ENCODE measurements at places on chromosomes 7 and 10. TPM values are rescaled to one million over a fixed set of nuclear protein-coding genes. Genes with fewer than 3 reads are reported as not detected.
A peak's percentile ranks its signal among the peaks of the same experiment; 100 is the strongest.

The PTPRZ1 gene
- not detected for total RNA-seq

The NXPH1 gene
- total RNA-seq: not detected

The MACC1 gene
- 0.19 TPM for total RNA-seq

The SP8 gene
- total RNA-seq: not detected

The INHBA gene
- not detected for total RNA-seq

- no peaks in the 10 kb centered on the region for H3K27me3 ChIP-seq
- H3K36me3 ChIP-seq: no peaks in the 10 kb centered on the region
These were observed 140.4 kb upstream of the NAMPT start for GRCh38 chr7:106425017-106425719.

DNA sequence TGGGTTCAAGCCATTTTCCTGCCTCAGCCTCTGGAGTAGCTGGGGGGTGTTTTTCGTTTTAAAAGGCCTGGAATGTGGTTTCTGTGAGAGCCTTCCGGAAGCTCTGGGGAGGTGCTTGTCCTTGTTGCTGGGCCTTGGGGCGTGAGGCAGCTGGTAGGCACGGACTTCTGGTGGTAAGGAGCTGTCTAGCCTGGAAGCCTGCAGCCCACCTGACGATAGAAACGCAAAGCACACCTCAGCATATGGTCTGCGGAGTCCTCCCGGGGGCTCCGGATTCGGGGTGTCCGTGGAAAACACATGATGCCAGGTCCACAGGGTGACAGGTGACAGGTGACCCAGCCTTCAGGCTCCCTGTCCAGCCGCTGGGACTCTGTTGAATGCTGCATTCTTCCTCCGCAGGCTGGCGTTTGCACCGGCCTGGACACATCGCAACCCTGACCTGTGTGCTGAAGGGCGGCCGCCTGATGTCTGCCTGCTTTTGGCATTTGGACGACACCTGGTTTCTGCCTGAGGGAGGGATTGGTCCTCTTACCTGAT, 37.3 kb downstream of the INPP5A start:
- H3K4me3 ChIP-seq: no peak overlapping the region
- peaks cover 10% of the 10 kb centered on the region for H3K4me1 ChIP-seq
- DNase-seq: no peak
- H3K27me3 ChIP-seq: no peaks in the 10 kb centered on the region
- H3K27ac ChIP-seq: no peak overlapping the region
- no peaks in the 10 kb centered on the region for H3K36me3 ChIP-seq

GRCh38 chr10:3873728-3874461, 88.9 kb upstream of the KLF6 start:
- H3K27me3 ChIP-seq: no peaks in the 10 kb centered on the region
- no peaks in the 10 kb centered on the region for H3K36me3 ChIP-seq
- no peak overlapping the region for H3K4me3 ChIP-seq
- peak; percentile 8 for DNase-seq

DNA sequence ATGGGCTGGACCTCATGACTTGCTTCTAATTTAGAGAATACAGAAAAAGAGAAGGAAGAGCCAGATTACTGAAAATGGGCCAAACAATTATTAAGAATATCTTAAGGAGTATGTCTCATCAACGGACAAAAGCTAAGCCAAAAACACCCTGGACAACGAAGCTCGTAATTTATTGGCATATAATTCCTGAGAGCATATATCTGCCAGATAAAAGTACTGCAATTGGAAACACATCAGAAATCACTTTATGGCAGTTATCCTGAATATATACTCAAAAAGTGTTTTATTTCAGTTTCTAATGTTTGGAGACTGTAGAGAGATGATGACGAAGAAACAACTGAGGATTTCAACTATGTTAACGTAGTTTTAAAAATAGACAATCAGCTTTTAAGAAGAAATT, 211.8 kb downstream of the CSTF2T start:
- no peak overlapping the region for H3K27ac ChIP-seq
- no peak for DNase-seq
- no peaks in the 10 kb centered on the region for H3K4me1 ChIP-seq
- no peaks in the 10 kb centered on the region for H3K36me3 ChIP-seq
- no peak overlapping the region for H3K4me3 ChIP-seq

DNA sequence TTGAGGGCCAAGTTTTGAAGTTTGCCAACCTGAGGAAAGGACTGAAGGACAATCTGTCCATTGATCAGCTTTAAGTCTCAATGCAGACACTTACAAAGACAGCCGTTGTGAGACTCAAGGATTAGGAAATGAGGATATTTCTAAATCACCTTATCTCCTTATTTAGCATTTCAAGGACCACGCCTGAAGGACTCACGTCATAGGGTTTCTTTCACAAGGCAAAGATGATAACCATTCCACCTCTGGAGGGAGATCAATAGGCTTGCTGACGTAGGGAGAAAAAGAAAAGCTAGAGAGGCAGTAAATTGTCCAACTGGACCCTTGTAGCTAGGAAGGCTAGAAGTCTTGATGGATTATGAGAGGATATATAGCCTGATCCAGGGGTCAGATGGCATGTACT, 3.3 kb upstream of the ASB4 start:
- H3K27me3 ChIP-seq: no peaks in the 10 kb centered on the region
- H3K36me3 ChIP-seq: no peaks in the 10 kb centered on the region
- DNase-seq: no peak
- H3K4me1 ChIP-seq: no peaks in the 10 kb centered on the region
- H3K4me3 ChIP-seq: no peak overlapping the region

- no peak overlapping the region for H3K27ac ChIP-seq
- H3K36me3 ChIP-seq: no peaks in the 10 kb centered on the region
- H3K4me3 ChIP-seq: no peak overlapping the region
- no peaks in the 10 kb centered on the region for H3K27me3 ChIP-seq
- no peak for DNase-seq
These were observed 54.5 kb downstream of the NRP1 start for GRCh38 chr10:33279811-33280602.

DNA sequence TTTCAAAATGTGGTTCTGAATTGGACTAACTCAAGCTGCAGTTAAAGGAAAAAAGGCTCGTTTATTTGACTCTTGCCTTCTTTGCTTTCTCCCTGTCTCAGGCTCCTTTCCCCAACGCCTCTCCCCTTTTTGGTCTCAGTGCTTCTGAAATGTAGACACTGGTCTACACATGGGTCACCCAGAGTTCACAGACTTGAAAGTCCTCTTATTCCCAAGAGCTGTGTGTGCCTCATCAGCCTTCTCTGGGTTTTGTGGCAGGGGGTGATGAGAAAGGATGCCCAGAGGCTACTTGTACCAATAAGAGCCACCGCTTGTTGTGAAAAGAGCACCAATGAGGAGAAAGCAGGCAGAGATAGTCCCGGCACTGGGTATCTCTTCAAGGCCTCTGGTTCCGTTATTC, 125.7 kb downstream of the BICC1 start:
- no peaks in the 10 kb centered on the region for H3K27me3 ChIP-seq
- H3K27ac ChIP-seq: no peak overlapping the region
- no peaks in the 10 kb centered on the region for H3K4me1 ChIP-seq
- H3K36me3 ChIP-seq: no peaks in the 10 kb centered on the region
- DNase-seq: no peak
- no peak overlapping the region for H3K4me3 ChIP-seq

GRCh38 chr10:184911-185310, 49.7 kb downstream of the ZMYND11 start:
- no peak for DNase-seq
- no peak overlapping the region for H3K4me3 ChIP-seq
- no peaks in the 10 kb centered on the region for H3K4me1 ChIP-seq
- no peaks in the 10 kb centered on the region for H3K36me3 ChIP-seq
- H3K27me3 ChIP-seq: no peaks in the 10 kb centered on the region

DNA sequence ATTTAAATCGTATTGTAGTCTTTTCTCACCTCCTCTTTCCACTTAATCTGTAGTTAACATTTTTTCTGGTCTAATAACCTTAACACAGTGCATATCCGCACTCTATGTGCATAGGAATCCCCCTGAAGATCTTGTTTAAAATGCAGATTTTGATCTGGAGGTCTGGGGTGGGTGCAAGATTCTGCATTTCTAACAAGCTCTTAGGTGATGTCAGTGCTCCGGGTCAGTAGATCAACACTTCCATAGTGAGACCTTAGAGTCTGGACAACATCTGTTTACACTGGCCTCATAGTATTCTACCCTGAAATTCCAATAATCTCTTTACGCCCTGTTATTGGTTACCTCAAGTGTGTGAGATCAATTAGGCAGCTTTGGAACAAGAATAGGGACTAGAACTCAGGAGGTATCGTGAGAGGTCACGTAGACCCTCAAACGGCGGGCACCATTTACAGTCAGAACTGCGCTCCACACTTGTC, 434 bp upstream of the PLEKHA8 start:
- no peak for DNase-seq
- H3K27me3 ChIP-seq: no peaks in the 10 kb centered on the region
- peak overlapping the region; percentile 69 for H3K27ac ChIP-seq
- H3K36me3 ChIP-seq: no peaks in the 10 kb centered on the region
- peaks cover 20% of the 10 kb centered on the region for H3K4me1 ChIP-seq
- peak overlapping the region; percentile 79 for H3K4me3 ChIP-seq

GRCh38 chr7:101457001-101457750, 94.5 kb downstream of the COL26A1 start:
- no peak overlapping the region for H3K27ac ChIP-seq
- H3K27me3 ChIP-seq: no peaks in the 10 kb centered on the region
- H3K4me3 ChIP-seq: no peak overlapping the region
- no peaks in the 10 kb centered on the region for H3K4me1 ChIP-seq

DNA sequence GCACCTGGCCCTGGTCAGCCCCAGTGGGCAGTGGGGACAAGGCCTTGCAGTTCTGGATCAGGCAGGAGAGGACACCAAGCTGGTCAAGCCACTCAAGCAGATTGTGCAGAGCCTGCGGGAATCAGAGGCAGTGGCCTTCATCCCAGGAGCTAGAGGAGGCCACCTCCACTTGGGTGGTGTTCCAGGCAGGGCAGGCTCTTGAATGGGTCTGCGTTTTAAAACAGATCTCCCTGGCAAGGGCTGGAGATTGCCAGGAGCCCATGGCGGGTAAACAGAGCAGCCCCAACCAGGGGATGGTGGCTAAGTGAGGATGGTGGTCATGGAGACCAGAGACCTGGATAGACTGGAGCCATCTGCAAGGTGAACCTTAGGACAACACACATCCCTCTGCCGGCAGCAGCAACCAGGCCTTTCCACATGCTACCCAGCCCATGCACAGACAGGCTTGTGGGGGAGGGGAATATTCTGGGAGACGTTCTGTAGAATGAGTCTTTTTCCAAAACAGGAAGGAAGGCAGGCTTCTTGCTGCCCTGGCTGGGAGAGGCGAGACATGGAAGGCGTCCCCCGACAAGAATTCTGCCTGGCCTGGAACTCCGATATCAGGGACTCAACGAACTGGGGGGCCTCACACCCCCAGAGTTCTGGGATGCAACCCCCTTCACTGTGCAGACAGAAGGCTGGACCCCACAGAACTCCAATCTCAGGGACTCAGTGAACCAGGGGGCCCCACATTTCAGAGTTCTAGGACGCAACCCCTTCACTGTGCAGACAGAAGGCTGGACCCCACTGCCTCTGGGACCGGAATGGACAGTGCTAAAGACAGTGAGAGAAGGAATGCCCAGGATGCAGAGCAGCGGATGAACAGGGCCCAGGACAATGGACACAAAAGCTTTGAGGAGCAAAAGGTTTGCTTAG, 264.8 kb downstream of the PTPRN2 start:
- H3K4me1 ChIP-seq: no peaks in the 10 kb centered on the region
- no peaks in the 10 kb centered on the region for H3K36me3 ChIP-seq
- no peak for DNase-seq
- H3K4me3 ChIP-seq: no peak overlapping the region
- no peak overlapping the region for H3K27ac ChIP-seq

Data from naive thymus-derived CD4-positive, alpha-beta T cell (primary cell).